ENCODE measurements at places on chromosomes 12 and 14.

DNA sequence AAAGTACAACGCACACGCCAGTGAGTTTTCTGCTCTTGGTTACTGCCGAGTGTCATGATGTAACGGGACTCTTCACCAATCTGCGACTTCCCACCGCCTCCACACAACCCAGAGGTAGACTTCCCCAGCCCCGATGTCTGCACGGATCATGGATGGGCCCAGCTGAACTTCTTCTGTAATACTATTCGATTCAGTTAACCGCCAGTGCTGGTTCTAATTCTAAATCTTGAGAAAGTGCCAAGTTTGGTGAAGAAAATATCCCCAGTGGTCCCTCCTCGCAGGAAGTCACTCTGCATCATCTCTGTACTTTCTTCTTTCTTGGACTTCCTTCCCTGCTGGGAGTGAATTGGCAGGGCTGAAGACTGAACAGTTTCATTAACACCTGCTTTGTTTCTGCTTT lies 77.6 kb upstream of the SLC35F4 start:
- DNase-seq, result no peak

- peak; percentile 50 for DNase-seq
Measured at GRCh38 chr12:105275997-105276733, 40.2 kb upstream of the APPL2 start.

DNA sequence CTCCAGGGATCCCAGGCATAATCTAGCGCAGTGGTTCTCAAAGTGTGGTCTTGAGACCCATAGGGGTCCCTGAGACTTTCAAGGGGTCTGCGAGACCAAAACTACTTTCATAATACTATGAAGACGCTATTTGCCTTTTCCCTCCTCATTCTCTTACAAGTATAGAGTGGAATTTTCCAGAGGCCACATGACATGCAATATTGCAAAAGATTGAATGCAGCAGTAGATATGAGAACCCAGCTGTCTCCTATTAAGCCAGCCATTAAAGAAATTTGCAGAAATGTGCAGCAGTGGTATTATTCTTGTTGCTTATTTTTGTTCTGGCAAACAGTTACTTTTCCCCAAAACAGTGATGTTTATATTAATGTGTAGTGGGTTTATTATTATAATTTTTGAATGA lies 62.8 kb downstream of the VWF start:
- DNase-seq, result no peak

GRCh38 chr12:122356192-122356635 lies 66.3 kb downstream of the CLIP1 start:
- peak; percentile 37 for DNase-seq

GRCh38 chr14:74941676-74942097 lies 13.7 kb downstream of the PGF start:
- no peak for DNase-seq

DNA sequence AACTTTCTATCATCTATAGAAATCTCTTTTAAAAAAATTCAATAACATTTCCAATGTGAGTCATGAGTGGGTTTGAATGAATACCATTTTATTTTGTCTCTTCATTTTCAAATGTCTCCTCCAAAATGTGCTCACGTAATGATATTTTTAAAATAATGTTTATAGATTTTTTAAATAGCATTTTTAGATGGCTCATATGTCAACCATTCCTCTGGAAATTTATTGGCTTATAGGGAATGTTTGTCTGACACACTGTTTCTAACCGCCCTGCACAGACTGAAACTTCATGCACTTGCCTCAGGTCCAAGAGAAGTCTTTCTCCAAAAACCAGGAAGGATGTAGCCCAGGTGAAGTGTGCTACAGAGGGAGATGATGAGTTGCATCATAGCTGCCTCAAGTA lies 88.8 kb upstream of the PLEKHG7 start:
- DNase-seq, result no peak

DNA sequence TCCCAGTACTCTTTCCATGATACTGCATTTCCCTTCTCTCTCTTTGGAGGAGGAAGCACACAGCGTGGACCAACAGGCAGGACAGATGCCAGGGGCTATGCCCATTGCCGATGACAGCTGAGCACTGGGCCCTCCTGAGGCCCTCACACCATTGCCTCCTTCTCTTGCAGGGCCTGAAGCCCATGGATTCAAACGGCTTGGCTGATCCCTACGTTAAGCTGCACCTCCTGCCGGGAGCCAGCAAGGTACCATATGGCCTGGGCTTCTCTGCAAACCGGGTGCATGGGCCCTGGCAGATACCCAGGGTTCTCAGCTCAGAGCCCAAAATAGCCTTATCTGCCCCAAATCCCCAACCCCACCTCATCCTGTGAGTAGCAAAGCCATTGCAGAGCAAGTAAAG lies 25.2 kb upstream of the OAS1 start:
- no peak for DNase-seq

DNA sequence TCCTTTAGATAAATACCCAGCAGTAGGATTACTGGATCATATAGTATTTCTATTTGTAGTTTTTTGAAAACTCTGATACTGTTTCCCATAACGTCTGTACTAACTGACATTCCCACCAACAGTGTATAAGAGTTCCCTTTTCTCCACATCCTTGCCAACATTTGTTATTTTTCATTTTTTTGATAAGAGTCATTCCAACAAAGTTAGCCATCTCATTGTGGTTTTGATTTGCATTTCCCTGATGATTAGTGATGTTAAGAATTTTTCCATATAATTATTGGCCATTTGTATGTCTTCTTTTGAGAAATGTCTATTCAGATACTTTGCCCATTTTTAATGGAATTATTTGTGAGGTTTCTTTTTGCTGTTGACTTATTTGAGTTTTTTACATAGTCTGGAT lies 486.0 kb downstream of the FLRT2 start:
- no peak for DNase-seq

GRCh38 chr12:93780101-93780641 lies 103.0 kb downstream of the CRADD start:
- no peak for DNase-seq

GRCh38 chr12:67433385-67434175 lies 164.4 kb downstream of the CAND1 start:
- no peak for DNase-seq

DNA sequence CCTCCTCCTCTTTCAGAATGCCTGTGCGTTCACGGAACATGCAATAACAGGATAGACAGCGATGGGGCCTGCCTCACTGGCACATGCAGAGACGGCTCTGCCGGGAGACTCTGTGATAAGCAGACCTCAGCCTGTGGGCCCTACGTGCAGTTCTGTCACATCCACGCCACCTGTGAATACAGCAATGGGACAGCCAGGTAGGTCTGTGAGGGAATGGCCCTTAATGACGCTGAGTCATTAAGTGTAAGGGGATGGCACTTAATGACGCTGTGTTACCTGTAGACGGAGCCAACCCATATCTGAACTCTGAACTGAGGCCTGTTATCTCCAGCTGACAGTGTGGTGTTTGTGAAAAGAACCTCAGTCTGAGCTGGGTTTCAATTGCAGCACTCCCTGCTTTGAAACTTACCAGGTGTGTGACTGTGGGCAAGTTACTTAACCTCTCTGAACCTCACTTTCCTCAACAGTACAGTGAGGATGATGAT lies 86.9 kb downstream of the STAB2 start:
- no peak for DNase-seq

DNA sequence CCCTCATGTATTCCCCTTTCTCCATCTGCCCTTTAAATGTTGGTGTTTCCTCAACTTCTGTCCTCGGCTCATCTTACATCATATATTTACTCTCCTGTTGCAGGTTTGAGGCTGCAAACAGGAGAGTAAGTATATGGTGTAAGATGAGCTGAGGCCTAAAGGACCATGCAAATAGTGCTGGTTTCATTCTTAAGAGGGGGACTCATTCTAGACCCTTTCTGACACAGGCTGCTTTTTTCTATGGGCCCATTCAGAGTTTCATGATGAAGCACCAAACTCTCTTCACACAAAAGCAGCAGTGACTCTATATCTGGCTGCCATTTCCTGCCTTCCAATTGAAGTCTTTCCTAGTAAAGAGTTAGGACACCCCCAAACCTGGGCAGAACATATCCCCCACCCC lies 218.5 kb downstream of the PHLDA1 start:
- no peak for DNase-seq

- no peak for DNase-seq
Measured at GRCh38 chr14:94421316-94421715, 31.3 kb downstream of the SERPINA11 start.

Measured in NCI-H1930 (cell line).